ENCODE measurements at places on chromosomes 16 and 17.
A peak's percentile ranks its signal among the peaks of the same experiment; 100 is the strongest.

DNA sequence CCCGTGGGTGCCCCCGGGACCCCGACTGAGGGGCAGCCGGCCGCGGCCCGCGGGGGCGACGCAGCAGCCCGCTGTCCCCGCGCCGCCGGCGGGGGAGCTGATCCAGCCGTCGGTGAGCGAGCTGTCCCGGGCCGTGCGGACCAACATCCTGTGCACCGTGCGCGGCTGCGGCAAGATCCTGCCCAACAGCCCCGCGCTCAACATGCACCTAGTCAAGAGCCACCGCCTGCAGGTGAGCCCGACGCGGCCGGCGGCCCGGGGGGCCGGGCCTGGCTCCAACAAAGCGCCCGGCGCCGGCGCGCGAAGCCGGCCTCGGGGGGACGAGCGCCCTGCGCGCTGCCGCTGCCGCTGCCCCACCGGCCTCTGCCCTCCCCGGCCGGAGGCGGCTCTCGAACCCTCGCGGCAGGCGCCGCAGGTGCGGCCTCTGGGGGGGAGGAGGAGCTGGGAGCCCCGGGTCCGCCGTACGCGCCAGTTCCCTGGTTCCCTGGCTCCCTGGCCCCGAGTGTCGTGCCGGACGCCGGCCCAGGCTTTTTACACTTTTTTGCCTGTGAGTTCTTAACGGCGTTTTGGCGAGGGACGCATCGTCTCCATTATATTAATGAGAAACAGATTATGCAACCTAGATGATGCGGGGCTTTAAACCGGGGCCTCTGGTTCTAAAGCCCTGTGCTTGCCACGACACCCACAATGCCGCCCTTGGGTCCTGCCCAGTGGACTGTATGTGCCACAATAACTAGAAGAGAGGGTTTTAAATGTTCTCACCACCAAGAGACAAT is 521 bp downstream of the ATMIN start:
- DNase-seq: no peak

DNA sequence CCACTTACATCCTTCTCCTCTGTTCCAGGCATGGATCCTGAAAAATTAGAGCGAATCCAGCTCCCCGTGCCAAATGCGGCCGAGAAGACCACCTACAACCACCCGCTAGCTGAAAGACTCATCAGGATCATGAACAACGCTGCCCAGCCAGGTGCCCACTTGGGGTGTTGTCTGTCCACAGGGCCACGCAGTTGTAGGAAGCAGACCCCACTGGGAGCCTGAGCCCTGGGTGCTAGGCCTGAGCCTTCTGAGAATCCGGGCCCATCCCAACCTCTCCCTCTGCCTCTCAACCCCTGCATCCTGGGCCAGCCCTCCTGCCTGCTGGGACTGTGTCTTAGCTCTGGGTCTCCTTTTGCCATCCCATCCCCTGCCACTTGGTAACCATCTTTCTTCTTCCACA is 95.4 kb downstream of the CLEC16A start:
- DNase-seq: no peak

DNA sequence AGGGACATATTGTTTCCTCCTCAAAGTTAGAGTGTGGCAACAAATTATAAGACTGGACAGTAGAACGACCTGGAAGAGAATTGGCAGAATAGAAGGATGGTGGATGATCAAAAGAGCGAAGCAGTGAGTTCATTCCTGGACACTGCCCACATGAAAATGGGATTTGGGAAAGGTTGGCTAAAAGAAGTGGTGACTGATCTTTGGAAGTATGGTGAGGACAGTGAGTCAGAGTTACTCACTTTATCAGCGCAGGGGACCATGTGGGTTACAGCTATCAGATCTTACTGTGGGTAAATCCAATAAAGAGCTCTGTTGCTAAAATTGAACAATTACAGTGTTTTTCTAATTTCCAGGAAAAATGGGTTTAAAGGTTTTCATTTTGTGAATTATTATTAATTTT is 2.7 kb upstream of the TANC2 start:
- no peak for DNase-seq

GRCh38 chr17:8311131-8311790 is 1.2 kb downstream of the ARHGEF15 start:
- no peak for DNase-seq

GRCh38 chr17:21286909-21287702 is 2.6 kb downstream of the MAP2K3 start:
- no peak for DNase-seq

- no peak for DNase-seq
Measured at GRCh38 chr17:74918906-74919305, 4.1 kb downstream of the USH1G start.

DNA sequence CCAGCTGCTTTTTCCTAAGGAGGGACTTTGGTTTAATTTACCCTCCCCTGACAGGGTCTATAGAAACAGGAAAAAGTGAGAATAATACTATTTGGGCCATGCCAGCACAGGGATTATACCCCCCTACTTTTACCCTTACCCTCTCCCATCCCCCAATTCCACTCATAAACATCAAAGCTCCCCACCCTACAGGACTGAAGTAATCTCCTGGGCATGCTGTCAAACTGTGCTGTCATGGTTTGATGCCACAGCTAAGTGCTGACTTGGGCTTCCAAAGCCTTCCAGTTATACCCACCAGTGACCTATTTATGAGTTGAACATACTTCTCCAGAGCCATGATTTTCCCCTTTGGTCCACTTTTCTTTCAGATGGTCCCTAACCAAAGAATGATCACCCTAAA is 12.8 kb downstream of the PHF12 start:
- no peak for DNase-seq

DNA sequence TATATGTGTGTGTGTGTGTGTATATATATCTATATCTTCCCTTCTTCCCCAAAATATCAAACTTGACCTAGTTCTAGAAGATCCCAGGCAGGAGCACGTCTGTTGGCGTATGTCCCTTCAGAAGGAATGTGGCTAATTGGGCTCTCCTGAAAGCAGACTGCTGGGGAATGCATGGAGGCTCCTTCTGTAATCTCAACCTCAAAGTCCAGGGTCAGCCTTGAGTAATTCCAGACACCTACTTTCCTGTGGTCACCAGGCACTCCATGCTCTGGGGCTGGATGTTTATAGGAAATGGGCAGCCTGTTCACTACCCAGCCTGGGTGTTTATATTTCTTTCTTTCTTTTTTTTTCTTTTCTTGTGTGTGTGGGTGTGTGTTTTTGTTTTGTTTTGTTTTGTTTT is 13.4 kb downstream of the BCO1 start:
- no peak for DNase-seq

DNA sequence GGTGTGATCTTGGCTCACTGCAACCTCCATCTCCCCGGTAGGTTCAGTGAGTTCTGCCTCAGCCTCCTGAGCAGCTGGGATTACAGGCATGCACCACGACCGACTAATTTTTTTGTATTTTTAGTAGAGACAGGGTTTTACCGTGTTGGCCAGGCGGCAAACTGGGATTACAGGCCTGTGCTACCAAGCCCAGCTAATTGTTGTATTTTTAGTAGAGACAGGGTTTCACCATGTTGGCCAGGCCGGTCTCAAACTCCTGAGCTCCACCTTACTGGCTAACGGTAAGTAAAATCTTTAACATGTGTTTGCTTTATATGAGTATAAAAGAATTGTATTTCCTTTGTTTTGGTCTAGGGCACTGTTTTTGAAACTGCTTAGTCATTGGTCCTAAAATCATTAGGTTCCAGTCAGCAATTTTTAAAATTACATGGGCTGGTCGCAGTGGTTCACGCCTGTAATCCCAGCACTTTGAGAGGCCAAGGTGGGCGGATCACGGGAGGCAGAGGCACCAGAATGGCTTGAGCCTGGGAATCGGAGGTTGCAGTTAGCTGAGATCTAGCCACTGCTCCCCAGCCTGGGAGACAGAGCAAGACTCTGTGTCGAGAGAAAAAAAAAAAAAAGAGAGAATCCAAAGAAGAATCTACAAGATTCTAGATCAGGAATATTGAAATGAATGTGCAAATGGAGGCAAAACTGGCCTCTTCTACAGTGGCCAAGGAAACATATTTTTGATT is 3.6 kb downstream of the FLYWCH1 start:
- DNase-seq: no peak

DNA sequence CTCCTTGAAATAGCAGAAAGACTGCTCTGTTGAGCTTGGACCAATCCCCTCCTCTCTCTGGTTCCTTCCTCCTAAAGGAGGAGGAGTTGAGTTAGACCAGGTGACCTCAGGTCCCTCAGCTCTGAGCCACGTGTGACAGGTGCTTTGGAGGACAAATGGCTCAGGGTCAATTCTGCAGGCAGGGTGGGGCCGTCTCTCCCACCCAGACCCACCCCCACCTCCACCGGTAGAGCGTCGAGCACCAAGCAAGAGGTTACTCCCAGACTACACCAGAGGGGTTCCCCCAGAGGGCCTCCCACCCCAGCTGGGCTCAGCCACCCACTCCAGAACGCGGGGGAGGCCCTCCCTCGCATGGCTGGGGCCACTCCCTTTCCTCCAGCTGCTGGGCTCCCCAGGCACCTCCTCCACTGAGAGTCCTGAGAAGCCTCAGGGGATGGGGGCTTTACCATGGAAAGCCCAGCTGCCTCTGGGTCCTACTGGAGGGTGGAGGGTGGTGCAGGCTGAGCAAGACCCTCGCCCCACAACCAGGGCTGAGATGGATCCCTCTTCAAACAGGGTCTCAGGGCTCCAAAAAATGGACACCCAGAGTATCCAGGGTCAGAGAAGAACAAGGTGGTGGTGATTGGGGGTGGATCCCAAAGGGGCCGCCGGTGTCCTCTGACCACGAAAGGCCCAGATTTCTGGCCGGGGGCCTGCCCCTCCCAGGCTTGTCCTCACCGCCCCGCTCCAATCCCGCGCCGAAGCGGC is 7.6 kb downstream of the MYO1C start:
- no peak for DNase-seq

- no peak for DNase-seq
Measured at GRCh38 chr16:63983401-63983800, 1138.5 kb downstream of the CDH11 start.

DNA sequence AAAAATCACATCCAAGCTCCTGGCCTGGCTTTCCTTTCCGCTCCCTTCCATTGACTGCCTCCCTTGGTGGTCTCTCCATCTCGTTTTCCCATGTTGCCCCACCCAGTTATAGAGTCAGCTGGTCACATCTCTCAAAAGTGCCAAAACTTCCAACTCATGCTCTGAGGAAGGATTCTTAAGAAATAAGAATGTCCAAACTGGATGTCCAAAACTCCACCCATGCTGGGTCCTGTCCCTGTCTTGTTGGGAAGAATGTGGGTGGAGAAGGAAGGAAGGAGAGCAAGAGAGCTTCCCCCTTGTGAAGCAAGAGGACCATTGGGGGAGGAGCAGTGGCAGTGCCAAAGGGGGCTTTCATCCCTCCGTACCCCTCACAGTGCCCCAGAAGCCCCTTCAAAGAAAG is 44.6 kb upstream of the MAP3K14 start:
- no peak for DNase-seq

GRCh38 chr17:37360632-37361031 is 15.2 kb upstream of the C17orf78 start:
- no peak for DNase-seq

DNA sequence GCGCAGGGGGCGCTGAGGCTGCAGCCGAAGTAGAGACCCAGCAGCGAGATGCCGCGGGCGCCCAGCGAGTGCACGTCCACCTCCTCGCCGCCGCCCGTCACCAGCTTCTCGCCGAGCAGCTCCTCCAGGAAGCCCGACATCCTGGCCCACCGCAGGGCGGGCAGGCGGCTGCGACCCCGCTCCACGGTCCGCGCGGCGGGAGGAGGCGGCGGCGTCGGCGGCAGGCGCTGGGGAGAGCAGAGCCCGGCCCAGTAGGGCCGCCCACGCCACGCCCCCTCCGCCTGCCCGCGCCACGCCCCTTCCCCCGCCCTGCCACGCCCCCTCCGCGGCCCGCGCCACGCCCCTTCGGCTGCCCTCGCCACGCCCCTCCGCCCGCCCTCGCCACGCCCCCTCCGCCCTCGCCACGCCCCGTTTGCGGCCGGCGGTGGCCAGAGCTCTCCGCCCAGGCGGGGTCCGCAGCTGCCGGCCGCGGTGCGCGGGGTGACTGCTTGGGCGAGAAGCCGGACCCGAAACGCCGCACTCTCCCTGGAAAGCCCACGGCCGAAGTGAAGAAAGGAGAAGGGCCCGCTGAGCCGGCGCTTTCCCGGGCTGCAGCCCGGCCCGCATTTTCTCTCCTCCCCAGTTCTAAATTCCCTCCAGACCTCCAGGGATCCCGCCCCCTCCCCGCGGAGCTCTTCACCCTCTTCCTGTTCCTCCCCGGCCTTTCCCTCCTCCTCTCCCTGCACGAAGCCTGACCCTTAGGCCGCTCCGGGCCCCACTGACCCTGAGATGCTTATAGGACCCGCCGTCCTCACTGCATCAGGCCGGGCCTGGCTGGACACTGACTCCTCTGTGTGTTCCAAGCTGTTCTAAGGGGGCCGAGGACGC is at the start of gene NXN:
NXN (minus strand) TSS at position 238 of the 867 bp plus-strand sequence.
- DNase-seq: peak; percentile 87

DNA sequence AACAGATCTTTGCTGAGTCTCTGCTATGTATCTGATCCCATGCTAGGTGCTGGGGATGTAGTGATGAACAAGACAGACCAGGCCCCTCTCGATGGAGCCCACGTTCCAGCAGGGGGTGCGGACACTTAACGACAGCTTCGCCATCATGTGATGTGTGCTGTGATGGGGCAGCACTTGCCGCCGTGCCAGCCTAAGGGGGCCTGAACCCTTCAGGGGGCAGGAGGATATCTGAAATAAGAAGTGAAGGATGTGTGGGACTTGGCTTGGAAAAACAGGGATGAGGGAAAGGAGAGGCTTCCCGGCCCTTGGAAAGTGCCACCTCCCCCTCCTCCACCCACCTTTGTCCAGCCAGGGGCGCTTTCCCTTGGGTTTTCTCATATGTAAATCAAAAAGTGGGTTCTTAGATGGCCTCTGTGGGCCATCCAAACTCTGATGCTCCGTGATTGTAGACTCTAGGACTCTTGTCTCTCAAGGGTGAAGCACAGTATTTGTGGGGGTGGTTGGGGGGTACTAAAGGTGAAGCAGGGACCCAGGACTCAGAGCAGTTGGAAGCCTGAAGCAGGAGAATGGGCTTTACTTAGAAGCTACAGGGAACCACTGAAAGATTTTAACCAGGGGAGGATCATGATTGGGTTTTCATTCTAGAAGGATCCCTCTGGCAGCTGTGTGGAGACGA is 4.0 kb upstream of the DLX3 start:
- no peak for DNase-seq

GRCh38 chr16:73878611-73879010 is 418.0 kb upstream of the PSMD7 start:
- no peak for DNase-seq

- no peak for DNase-seq
Measured at GRCh38 chr17:40490289-40490853, 11.1 kb downstream of the TNS4 start.

Data from immature natural killer cell (primary cell).